ENCODE measurements at places on chromosomes 7 and 10.
A peak's percentile ranks its signal among the peaks of the same experiment; 100 is the strongest.

DNA sequence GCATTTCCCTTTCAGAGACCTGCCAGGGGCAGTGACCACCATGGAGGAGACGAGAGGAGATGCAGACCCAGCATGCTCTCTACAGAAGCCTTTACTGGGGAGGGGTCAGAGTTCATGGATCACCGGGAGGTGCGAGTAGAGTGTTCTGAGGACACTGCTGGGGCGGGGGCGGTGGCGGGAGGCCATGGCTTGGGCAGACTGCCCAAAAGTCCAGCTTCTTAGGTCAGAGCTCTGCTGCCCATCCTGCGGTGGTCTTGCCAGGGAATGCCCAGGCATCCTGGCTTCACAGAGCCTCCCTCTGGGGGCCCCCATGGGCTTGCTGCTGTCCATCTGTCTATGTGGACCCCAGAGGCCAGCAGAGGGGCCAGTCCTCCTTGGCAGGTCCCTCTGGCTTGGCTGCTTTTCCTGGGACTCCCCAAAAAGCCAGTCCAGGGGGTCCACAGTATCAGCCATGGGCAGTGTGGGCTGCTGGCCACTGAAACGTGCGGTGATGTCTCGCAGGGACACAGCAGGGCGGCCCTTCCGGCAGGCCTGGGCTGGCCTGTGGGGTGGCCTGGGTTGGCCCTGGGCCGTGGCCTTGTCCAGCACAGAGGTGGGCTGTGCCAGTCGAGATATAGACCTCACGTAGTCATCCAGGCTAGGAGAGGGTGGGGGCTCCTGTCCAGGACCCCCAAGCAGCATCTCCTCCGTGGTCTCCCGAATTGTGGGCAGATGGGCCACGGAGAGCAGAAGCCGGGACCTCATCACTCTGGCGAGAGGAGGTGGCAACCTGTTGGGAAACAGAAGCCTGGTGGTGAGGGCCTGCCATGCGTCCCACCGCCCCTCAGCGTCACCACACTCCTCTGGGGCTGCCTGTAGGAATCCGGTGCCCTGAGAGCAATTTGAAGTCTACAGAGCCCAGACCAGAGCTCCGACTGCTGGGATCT is 1.1 kb downstream of the DEPP1 start:
- no peak for DNase-seq

GRCh38 chr7:102424787-102425218 is 8.6 kb upstream of the ORAI2 start:
- no peak for DNase-seq

DNA sequence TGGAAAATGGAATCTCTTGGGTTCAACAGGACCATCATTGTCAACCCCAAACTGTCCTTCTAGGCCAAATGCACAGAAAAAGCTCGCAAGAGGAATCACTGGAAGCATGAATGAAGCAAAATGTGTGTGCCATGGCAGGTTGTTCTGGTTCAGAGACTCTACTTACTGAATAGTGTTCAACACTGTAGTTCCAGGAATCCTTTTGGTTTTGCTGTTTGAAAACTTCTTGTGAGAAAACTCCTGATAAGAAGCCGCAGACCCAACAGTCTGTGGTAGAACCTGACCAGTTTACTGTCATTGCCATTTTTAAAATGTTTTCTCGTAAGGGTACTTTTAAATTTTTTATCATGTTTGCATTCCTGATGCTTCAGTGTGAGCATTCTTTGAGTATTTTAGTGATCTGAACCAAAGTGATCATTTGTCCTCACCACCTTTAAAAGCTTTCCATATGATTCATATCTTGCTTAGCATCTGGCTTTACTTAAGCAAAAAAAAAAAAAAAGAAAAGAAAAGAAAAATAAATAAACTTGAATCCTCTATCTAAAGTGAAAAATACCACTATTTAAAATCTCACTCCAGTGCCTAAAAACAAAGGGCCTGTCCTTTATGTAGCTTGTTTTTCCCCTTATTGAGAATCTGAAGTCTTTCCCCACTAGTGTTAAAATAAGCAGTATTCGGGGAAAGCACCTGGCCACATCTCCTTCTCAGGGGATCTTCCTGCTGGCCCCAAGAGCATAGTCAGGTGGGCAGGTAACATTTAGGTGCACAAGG is 92.4 kb downstream of the WNT2 start:
- peak; percentile 66 for DNase-seq

DNA sequence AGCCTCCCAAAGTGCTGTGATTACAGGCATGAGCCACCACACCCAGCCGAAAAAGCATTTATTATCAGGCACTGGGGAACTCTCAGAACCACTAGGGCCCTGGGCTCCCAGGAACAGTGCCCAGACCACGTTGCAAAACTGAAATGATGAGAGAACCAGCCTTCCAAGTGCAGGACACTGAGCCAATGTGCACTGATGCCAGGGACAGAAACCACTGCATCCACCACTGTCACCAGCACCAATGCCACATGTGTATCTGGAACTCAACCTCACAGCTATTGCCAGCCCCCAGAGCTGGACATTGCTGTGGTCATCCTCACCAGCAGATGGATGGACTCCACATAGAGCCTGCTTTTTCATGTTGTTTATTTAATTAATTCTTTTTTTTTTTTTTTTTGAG is 28.2 kb upstream of the TPST1 start:
- DNase-seq, result no peak

DNA sequence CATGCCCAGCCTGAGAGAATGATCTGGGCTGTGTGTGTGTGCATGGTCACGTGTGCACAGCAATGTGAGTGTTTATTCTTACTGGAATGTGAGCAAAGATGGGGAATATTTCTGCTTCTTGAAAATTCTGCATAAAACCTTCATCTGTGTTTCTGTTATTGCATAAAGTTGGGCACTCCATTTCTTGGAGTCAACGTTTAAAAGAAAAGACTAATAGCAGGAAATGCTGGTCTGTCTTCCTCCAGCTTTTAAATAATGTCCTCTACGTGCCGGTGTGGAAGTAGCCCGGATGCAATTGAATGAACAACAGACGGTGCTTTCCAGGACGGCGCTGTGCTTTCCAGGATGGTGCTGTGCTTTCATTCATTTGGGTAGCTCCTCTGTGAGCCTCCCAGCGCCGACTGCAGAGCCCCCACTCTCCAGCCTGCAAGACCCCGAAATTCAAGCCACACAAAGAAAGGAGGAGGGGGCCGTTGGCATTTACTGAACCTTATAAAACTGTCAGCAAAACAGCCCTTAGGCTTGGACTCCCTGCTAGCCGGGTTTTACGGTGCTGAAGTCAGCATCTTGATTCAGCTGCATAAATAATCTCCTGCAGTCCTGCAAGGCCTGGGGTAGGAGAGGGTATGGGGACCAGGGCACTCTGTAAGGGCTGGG is 158.2 kb upstream of the PRKCQ start:
- no peak for DNase-seq

- peak; percentile 53 for DNase-seq
Observed at GRCh38 chr7:5665094-5666025, 116.1 kb downstream of the RNF216 start.

GRCh38 chr10:117004227-117005025 is 561 bp downstream of the SHTN1 start:
- DNase-seq, result no peak

GRCh38 chr10:132705173-132705572 is 80.8 kb downstream of the NKX6-2 start:
- no peak for DNase-seq

DNA sequence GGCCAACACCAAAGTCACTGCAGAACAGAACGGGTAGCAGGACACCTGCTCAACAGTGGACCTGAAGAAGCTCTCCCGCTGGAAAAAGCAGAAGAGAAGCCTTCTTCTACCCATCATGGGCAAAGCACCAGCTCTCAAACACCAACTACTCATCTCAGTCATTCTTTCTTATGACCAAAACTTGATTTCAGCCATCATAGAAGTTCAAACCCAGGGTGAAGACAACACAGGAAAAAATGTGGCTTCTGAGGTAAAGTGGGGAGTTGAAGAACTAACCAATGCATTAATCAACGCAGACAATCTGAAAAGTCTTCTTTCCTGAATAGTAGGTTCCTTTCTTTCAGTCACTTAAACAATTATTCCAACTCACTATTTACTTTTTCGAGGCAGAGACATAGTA is 83.3 kb downstream of the ELMO1 start:
- DNase-seq, result no peak

DNA sequence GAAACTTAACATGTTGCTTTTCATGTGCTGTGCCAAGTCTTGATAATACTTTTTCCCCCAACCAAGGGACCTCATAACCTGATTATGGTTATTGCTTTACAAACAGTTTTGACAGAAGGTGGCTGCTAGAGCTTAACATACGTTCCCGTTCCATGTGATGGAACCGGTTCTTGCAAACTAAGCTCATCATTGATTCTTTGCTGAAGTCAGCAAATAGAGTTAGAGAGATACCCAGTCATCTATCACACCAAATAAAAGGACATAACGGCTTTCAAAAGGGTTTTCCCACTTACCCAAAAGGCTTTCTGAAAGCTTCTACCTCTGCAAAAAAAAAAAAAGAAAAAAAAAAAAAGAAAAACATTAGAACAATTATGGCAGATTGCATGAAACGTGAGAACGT is 230.3 kb upstream of the MDFIC start:
- DNase-seq, result no peak

DNA sequence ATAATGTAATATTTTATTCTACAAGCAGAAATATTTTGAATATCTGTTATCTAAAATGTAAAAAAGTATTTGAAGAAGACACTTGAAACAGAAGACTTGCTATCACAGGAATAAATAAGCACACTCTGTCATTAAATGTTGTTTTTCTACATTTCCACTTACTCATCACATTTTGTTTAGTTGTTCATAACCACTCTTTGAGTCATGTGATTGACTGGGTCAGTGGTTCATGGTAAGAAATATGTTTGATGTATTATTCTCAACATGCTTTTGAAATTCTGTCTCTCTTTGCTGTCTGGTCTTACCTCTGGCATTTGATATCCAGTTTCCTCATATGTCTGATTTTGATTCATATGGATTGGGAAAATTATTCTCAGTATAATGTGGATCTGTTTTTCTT is 171.8 kb downstream of the SUGCT start:
- DNase-seq, result no peak

DNA sequence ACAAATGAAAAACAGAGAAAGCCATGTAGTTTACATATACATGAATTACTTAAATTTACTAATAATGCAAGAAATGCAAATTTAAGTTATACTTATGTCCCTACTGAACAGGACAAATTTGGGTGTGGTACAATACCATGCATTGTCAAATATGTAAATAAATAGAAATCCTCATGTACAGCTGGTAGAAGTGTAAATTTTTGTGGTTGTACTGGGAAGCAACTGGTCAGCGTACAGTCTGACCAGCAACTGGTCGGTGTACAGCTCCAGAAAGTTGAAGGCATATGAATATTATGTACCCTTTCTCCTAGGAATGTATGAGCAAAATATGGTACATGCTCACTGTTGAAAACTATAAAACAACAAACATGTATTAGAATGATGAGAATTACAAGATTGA is 93.9 kb upstream of the TMEM106B start:
- no peak for DNase-seq

- no peak for DNase-seq
Observed at GRCh38 chr7:108093851-108094331, 36.3 kb downstream of the LAMB4 start.

DNA sequence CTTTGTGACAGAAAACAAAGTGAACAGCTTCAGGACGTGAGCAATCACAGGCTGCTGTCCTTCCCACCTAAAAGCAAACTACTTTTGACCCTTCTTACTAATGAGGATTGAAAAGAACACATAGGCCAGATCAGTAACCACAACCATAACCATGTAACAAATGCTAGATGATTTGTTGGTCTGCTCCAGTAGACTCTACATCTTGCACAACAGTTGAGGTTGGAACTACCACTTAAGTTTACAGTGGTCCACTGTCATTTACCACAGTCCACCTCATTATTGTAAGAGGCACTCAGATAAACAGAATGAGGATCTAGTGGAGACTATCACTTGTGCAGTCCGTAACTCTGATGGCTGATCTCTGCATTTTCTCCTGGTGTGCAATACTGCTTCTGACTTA is 27.8 kb downstream of the NET1 start:
- DNase-seq, result no peak

GRCh38 chr10:29099415-29099814 is 189.5 kb upstream of the LYZL1 start:
- DNase-seq, result no peak

All from GM12878 (cell line).